ENCODE measurements at places on chromosomes 3 and 15.

GRCh38 chr15:77499087-77499760, 78.5 kb downstream of the HMG20A start:
- DNase-seq = no peak

GRCh38 chr15:22253676-22254408, 173.5 kb downstream of the OR4M2 start:
- no peak for DNase-seq

GRCh38 chr15:101498717-101499480, 9.4 kb upstream of the PCSK6 start:
- DNase-seq = no peak

DNA sequence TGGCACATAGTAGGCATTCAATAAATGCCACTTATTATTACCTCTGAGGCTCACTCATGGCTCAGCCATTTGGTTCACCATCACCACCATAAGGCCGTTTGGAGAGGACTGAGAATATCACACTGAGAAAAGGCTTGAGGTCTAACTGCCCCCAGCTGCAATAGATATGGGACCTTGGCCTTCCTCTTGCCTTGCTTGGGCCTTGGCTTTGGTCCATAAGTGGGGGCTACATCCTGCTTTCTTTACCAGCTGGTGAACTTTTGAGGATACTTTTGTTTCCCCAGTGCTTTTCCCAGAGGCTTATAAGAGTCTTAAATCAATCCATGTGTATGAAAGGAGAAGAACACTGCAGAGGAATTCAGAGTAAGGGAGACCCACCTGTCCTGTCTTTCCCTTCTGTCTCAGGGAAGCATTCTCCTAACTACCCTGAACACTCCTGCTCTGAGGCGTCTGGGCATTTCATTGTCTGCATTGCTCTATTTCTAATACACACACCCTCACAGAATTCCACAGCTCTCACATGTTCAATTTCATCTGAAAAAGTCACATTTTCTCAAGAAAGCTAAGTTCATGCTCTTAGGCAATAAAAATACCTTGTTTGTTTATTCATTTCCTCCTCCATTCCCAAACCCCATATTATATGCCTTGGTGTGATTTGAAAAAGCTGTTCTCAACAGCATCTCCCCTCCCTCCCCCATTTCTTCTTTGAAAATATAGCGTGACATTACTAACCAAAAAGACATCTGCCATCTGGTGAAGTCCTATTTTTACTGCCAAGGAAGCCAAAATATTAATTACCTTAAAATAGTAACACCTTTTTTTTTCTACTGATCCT, 22.5 kb upstream of the KCNMB2 start:
- DNase-seq = no peak

GRCh38 chr3:177212278-177212610, 15.0 kb upstream of the TBL1XR1 start:
- no peak for DNase-seq
